ENCODE measurements at places on chromosomes 2 and 18. TPM values are rescaled to one million over a fixed set of nuclear protein-coding genes. Genes with fewer than 3 reads are reported as not detected.

DNA sequence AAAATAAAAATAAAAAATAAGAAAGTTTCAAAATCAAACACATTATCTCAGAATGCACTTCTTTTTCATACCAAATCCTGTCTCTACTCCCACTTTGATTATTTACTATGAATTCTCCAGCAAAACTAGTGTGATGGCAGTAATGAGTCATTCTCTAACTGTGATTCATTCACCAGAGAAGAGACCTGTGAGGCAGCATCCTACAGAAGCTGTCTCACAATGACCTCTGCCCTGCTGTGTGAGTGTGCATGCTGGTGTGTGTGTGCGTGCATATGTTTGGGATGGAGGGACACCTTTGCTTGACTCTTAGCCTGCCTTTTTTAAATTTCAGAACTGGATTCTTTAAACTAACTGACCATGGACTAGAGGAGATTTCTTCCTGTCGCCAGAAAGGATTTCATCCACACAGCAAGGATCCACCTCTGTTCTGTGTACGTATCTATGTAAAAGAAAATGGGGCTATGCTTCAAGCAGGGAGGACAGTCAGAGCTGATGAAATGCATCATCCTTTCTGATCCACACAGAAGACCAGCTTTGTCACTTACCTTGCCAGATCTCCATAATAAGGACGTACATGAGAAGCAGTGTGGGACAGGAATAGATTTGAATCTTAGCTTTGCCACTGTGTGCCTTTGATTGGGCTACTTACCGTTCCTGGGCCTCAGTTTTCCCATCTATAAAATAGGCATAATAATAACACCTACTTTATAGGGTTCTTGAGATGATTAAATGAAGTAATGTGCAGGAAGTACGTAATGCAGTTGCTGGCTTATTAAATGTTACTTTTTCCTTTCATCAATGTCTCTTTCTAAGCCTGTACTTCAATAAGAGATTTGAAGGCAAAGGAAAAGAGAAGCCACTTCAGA, 31.2 kb downstream of the STAMBP start:
- H3K4me1 ChIP-seq = peaks cover 48% of the 10 kb centered on the region
- DNase-seq = no peak

GRCh38 chr2:159613091-159613490, 3.3 kb downstream of the BAZ2B start:
- no peak overlapping the region for H3K4me3 ChIP-seq
- peaks cover 35% of the 10 kb centered on the region for H3K27me3 ChIP-seq
- no peak overlapping the region for H3K27ac ChIP-seq
- H3K4me1 ChIP-seq = peaks cover 18% of the 10 kb centered on the region
- no peaks in the 10 kb centered on the region for H3K36me3 ChIP-seq

DNA sequence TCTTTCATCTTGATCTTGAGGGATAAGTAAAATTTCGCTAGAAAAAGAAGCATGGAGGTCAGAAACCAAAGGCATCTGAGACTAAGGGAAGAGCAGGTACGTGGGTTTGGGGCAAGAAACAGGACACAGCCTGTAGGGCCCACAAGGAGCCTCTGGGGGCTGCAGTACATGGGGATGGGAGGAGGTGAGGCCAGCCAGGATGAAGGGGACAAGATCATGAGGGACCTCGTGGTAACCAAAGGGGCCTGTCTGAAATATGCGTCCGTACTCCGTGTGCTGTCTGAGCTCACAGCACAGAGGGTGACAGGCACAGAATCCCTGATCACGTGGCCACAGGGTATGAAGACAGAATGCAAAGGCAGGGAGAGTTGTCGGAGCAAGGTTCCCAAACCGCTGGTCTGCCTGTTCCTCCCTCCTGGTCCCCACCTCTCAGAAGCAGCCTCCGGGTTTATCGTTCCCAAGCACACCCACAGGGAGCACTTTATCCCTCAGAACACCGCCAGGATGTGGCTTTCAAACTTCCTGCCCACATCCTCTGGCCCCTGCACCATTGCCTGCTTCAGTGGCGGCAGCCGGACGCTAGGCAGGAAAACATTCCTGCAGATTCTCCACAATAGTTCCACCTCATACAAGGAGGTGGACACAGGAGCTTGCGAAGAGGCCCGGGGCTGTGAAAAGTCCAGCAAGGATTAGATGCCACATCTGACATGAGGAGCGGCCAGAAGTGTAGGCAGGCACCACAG, 12.0 kb downstream of the TMEM163 start:
- no peak for DNase-seq
- H3K27ac ChIP-seq = no peak overlapping the region
- H3K27me3 ChIP-seq = peaks cover 57% of the 10 kb centered on the region
- H3K4me1 ChIP-seq = peaks cover 7% of the 10 kb centered on the region

Gene FOXI3
- total RNA-seq = not detected

Gene STPG4
- total RNA-seq = not detected

- no peak overlapping the region for H3K4me3 ChIP-seq
- H3K36me3 ChIP-seq = peaks cover 46% of the 10 kb centered on the region
- H3K4me1 ChIP-seq = peaks cover 19% of the 10 kb centered on the region
- no peaks in the 10 kb centered on the region for H3K27me3 ChIP-seq
- peak overlapping the region; percentile 16 for H3K27ac ChIP-seq
These were observed 79.9 kb upstream of the ITGB6 start for GRCh38 chr2:160279813-160280465.

DNA sequence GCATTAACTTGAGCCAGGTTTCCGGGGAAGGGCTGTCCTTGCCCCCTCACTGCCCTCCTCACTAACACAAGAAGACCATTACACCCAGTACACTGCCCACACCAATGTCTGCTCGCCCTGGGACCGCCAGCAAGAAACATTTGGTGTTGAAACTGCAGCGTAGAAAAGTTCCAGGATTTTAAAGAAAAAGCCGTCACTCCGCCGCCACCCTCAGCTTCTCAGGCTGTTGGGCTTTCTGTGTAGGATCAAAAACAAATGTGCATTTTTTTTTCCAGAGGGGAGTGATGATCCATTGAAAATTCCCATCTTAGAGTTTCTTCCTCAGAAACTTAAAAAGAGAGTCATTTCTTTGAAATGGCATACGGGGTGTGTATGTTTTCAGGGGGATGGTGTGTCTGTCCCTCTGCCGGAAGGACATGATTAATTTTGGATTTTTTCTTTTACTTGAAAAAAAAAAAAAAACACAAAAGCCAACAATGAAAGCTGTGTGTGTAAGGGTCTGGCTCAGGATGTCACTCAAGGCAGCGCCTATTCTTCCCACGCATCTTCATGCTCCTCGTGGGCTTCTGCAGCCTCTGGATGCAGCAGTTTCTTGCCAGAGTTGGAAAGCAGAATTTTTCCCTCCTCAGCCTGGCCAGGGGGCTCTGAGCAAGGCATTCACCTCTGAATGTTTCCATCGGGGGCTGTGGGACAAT, 184.9 kb downstream of the GLI2 start:
- no peaks in the 10 kb centered on the region for H3K27me3 ChIP-seq
- H3K4me1 ChIP-seq = no peaks in the 10 kb centered on the region
- no peak for DNase-seq
- H3K36me3 ChIP-seq = no peaks in the 10 kb centered on the region
- no peak overlapping the region for H3K4me3 ChIP-seq

DNA sequence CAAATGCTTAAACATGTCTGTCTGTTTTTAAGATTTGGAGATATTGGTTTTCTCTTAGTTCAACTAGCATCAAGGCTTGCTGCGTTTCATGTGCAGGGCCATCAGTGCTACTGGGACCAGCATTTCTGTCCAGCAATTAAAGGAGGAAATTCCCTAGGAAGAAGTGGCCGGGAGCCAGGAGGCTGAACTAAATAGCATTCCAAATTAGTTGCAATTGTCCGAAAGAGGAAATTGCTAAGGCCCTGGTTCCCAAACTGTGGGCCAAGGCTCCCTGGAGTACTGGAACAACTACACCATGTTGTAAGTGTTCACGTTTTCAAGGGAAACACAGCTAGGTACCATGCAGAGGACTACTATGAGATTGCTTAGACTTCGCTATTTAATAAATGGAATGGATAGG, 257.9 kb downstream of the PTPRM start:
- no peaks in the 10 kb centered on the region for H3K27me3 ChIP-seq
- H3K4me3 ChIP-seq = no peak overlapping the region
- no peak overlapping the region for H3K27ac ChIP-seq
- H3K4me1 ChIP-seq = no peaks in the 10 kb centered on the region
- no peaks in the 10 kb centered on the region for H3K36me3 ChIP-seq

Gene XIRP2
- total RNA-seq = not detected

Gene UCN
- 1.8 TPM for total RNA-seq

Gene ADRA2B
- 0.12 TPM for total RNA-seq

Gene CD8B
- 1.5 TPM for total RNA-seq

DNA sequence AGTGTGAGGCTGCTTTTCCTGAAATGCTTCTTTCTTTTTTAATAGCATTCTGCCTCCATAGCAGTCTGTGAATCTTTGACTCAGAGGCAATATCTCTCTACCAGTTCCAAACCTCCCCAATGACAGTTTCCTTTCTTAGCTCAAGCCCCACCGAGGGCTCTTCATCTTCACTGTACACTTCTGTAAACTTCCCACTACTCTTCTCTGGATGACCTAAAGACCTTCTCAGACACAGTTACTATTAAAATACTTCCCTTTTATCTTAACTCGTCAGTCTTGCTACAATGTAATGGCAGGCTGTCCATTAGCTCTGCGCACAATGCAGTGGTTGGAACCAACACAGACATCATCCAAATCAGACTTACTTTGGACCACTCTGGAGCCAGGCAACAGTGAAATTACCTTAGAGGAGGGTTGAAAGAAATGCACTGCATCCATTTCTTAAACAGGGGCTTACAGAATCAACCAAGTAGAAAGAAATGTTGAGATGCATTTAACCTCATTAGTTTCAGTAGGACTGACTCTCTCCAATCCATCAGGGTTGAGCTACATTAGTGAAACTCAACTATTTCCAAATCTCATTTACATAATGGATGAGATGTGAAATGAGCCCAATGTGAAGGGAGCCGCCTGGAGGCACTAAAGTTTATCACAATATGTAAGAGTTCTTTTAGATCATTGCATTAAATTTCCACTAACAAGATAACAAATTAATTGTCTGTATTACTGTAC, 343.8 kb downstream of the SETBP1 start:
- peaks cover 3% of the 10 kb centered on the region for H3K27me3 ChIP-seq
- DNase-seq = no peak
- H3K4me3 ChIP-seq = no peak overlapping the region
- no peaks in the 10 kb centered on the region for H3K4me1 ChIP-seq
- H3K27ac ChIP-seq = no peak overlapping the region

DNA sequence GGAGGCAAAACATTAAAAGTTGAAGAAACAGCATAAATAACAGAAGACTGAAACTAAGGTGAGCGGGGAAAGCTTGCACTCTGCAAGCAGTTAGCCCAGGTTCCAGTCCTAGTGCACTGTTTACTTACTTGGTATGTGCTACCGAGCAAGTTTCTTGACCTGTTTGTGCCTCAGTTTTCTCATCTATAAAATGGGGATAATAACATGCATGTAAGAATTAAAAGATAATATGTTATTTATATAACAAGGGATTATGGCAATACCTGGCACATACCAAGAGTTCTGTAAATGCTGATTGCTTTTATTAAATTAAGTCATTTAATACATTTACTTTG, 37.1 kb upstream of the IKZF2 start:
- H3K36me3 ChIP-seq = no peaks in the 10 kb centered on the region
- H3K27ac ChIP-seq = no peak overlapping the region

Gene FAM117B
- total RNA-seq = 9.3 TPM

Gene KIF5C
- 17.9 TPM for total RNA-seq

DNA sequence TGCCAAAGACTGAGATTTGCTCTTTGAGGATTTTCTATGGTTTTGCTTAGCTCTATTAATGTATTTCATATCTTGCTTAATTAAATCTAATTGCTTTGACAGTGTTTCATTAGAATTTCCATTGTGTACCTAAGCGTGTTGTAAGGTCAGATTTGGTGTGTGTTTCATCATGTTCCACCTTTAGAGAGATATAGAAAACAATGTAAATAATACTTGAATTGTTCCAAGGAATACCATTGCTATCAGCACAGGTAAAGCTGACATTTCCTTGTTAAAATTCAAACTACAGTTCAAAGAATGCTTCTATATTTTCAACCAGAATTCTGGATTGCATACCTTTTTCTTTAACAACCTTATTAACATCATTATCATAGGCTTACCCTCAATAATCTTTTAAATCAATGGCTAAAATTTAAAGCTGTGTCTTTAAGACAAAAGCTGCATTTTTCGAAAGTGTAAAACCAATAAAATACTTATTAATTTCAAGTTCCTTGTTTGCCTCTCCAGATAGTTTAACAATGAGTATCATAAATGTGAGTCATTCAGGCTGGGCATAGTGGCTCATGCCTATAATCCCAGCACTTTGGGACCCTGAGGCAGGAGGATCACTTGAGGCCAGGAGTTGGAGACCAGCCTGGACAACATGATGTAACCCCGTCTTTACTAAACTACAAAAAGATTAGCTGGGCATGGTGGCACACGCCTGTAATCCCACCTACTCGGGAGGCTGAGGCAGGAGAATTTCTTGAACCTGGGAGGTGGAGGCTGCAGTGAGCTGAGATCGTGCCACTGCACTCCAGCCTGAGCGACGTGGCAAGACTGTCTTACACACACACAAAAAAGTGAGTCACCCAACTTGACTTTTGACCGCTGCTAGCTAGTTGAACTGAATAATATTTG, 188.0 kb upstream of the PKDCC start:
- no peaks in the 10 kb centered on the region for H3K36me3 ChIP-seq
- DNase-seq = no peak

- peaks cover 60% of the 10 kb centered on the region for H3K4me1 ChIP-seq
- peaks cover 32% of the 10 kb centered on the region for H3K36me3 ChIP-seq
- H3K27ac ChIP-seq = peak overlapping the region; percentile 55
These were observed 1.6 kb downstream of the CNDP2 start for GRCh38 chr18:74497778-74498177.

Data from activated T-helper 1 cell treated with anti-CD3 and anti-CD28 coated beads, Interleukin-12 subunit alpha, Interleukin-12 subunit beta, Interleukin-2, Interleukin-4 antibody, amounts not matched to agents 30 ng/mL and 10 ng/mL and 1 ng/mL, durations not matched to agents 14 hours and 24 hours and 36 hours (primary cell).